Activated naive CD4-positive, alpha-beta T cell treated with anti-CD3 and anti-CD28 coated beads, Interleukin-2, amount 50 U/mL, for 72 hours (primary cell): ENCODE measurements at places on chromosomes 7 and 10. TPM values are rescaled to one million over a fixed set of nuclear protein-coding genes. Genes with fewer than 3 reads are reported as not detected.

The GPR141 gene
- not detected for total RNA-seq

The POT1 gene
- 46.0 TPM for total RNA-seq

The CTTNBP2 gene
- not detected for total RNA-seq

The MCM7 gene
- 291 TPM for total RNA-seq

The ANXA8 gene
- total RNA-seq, result not detected

The CHAT gene
- total RNA-seq, result not detected

The DKK1 gene
- not detected for total RNA-seq

The C10orf67 gene
- total RNA-seq, result 1.5 TPM

The NEUROG3 gene
- 0.18 TPM for total RNA-seq
